Stimulated activated CD8-positive, alpha-beta memory T cell treated with anti-CD3 and anti-CD28 coated beads, Interleukin-15, amount 100 ng/mL, for 4 hours (primary cell): ENCODE measurements at places on chromosomes 13 and 19.

DNA sequence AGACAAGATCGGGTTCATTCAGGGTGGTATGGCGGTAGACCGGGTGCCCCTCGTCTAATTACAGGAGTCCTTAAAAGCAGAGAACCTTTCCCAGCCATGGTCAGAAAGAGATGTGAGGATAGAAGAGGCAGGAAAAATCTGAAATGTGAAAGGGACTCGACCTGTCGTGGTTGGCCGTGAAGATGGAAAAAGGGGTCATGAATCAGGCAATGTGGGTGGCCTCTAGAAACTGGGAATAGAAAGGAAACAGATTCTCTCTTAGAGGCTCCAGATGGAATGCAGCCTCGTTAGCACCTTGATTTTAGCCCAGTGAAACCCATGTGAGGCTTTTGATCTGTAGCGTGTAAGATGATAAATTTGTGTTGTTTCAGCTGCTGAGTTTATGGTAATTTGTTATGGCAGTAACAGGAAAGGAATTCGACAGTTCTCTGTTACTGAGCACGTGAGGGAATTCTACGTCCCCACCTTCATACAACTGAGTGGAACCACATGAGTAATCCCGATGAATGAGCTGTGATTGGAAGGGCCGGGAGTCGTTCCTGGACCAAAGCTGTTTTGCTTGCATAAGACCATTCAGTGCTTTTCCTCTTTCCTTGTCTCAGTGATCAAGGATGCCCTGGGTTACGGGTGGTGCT, 11.0 kb upstream of the CA11 start:
- no peak for DNase-seq

DNA sequence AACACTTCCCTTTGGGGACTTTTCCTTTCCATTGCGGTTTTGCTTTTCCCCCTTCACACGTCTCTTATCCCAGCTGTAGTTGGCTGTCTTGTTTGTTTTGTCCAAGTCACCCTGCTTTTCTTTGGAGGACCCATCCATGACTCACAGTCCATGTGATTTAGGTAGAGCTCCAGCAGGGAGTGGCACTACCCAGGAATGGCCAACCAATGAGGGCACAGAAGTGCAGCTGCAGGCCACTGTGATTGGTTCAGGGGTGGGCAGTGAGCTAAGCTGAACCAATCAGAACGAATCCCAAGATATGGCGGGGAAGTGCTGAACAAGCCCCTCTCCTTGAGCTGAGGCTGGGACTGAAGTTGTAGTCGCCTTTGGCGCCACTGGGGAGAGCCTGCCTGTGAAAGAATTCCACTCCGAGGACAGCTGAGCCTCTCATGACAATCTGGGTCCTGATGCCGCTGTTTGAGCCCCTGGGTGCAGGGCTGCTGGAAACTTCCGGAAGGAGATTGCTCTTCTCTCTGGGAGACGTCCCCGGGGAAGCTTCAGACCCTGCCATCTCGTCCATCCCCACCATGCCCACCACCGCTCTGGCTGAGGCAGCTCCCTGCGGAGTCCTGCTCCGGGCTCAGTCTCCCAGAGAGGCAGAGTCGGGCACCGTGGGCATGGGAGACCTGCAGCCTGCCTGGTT, 62.9 kb upstream of the URI1 start:
- no peak for DNase-seq

- DNase-seq, result no peak
Measured at GRCh38 chr19:39684267-39684666, 20.0 kb upstream of the LGALS14 start.

- DNase-seq, result no peak
Measured at GRCh38 chr13:40679480-40679985, 13.1 kb upstream of the FOXO1 start.

DNA sequence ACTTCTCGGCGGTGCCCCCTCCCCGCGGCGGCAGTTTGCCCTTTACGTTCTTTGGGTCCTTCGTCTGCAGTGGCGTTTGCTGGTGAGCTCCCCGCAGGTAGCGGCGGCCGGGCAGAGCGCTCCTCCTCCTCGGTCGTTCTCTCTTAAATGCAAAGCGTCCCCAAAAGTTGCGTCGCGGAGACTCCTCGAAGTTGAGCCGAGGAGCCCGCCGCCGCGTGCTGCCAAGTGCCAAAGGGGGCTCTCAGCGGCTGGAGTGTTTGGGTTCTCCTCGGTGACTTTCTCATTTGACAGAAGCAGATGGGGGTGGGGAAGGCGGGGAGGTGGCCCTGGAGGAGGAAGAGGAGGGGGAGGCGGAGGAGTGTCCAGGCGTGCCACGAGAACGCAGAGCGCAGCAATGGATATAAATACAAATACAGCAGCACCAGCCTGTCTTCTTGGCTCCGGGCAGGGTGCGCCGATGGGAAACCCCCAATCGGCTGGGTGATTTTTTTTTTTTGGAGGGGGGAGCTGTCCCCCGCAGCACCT, at the start of gene SOX21:
TSS of gene SOX21 (minus strand) at position 259 of the 525 bp plus-strand sequence. CDS start 496 bp downstream, outside the sequence.
- no peak for DNase-seq

- DNase-seq, result no peak
Measured at GRCh38 chr13:104140552-104140951, 1074.3 kb upstream of the SLC10A2 start.

DNA sequence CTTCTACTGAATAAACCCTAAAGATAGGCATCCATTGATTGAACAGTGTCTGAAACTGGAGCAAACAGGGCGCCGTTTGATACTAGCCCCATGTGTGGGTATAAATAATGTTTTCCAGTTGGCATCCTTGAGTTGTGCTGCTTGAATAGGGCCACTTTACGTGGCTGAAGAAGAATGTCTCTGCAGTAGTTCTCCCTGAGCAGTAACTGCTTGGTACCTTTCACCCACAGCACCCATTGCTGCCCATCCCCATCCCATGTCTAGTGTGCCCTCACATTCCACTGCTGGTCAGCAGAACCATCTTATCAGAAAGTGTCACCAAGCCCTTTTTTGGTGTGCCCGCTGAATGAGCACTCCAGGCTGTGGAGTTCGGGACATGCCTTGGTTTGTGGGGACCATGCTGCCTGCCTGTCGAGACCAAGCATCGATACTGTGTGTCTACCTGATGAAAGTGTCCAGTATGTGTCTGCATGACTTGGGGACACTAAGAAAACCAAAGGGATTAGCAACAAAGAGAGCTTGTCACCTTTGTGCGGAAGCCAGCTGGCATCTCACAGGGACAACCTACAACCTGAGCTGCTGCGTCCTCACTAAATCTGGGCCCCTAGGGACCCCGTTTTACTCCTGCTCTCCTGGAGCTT, 162.0 kb downstream of the TM9SF2 start:
- DNase-seq, result no peak

DNA sequence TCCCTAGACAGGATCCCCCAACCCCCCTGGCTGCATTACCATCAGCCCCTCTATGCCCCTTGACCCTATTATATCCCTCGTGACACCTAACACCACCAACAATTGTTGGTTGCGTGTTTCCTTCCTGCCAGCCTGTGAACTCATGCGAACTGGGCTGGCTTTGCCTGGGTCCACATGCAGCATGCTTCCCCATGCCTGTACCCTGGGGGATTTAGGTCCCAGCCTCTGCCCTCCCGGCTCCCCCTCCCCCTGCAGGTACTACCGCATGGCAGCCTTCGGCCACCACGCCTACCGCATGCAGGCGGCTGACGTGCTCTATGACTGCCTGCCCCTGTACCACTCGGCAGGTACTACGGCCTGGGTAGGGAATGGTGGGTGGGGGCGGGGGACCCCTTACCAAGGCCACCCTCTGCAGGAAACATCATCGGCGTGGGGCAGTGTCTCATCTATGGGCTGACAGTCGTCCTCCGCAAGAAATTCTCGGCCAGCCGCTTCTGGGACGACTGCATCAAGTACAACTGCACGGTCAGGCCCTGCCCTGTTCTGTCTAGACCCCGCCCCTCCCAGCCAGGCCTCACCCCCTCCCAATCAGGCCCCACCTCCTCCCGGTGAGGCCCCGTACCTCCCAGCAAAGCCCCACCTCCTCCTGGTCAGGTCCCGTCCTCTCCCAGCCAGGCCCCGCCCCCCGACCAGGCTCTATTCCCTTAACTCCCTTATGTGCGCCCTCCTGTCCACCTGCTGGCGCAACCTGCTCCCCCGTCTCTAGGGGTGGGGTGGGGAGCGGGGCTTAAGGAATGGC, 18.5 kb downstream of the SLC27A1 start:
- DNase-seq, result peak; percentile 65

DNA sequence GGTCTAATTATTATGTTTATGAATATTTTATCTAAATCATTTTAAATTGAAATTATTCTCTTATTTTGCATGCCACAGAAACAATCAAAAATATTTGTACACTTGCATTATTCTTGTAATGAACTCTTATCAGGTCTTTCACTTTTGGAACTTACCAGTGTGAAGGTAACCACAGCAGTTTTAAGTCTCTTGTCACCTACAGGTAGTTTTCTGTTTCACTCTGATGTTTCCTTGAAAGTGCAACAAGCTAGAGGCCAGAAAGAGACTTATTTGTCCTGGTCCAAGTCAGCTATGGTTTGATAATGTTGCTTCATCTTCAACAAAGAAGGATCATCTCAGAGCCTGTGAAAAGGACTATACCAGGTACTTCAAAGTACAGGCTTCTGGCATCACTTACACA, 133.4 kb upstream of the NBEA start:
- DNase-seq, result no peak

DNA sequence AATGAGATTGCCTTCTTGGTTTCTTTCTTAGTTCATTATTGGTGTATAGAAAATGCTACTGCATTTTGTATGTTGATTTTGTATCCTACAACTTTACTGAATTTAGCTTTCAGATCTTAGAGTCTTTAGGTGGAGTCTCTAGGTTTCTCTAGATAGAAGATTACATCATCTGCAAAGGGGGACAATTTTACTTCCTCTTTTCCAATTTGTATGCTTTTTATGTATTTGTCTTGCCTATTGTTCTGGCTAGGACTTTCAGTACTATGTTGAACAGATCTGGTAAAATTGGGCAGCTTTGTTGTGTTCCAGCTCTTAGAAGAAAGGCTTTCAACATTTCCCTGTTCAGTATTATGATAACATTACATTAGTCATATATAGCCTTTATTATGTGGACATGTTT, 101.0 kb upstream of the SPRY2 start:
- DNase-seq, result no peak

GRCh38 chr13:22040810-22041364, 370.0 kb downstream of the FGF9 start:
- DNase-seq, result no peak

- DNase-seq, result no peak
Measured at GRCh38 chr19:4580961-4581665, 21.6 kb upstream of the SEMA6B start.

- no peak for DNase-seq
Measured at GRCh38 chr19:2528675-2529101, 52.8 kb downstream of the GADD45B start.

GRCh38 chr19:33629826-33630375, 8.1 kb downstream of the CHST8 start:
- DNase-seq, result no peak

DNA sequence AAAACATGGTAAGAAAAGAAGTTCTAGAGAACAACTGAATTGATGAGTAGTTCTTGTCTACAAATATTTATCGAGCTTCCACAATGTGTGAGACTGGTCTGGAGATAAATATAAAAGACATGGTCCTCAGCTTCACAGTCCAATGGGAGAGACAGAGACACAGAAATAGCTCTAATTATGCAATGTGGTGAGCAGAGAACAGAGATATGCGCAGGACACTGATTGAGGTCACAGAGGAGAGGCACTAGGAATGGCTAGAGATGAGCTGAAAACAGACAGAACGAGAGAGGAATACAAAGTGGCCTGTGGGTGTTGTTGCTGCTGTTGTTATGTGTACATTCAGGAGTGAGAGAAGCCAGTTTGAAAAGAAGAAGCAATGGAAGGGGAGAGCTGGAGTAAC, 53.2 kb downstream of the GPALPP1 start:
- DNase-seq, result no peak

GRCh38 chr19:58381460-58382212, 806 bp upstream of the ZNF837 start:
- DNase-seq, result no peak

DNA sequence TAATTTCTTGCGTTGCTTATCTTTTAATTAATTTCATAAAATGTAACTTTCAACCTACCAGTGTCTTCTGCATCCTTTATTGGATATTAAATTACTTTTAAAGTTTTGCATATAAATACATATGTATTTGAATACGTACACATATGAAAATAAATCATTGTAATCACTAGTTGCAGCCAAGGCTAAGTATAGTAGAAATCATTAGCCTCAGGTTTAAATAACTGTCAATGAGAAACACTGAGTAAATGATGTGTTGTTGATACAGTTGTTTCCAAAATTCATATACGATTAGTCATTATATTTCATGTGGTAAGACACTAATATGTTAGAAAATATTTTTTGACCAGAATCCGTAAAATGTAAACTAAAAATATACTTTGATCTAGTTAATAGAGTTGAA, 1267.1 kb upstream of the PCDH20 start:
- DNase-seq, result no peak

GRCh38 chr19:5356428-5356827, 15.8 kb upstream of the PTPRS start:
- no peak for DNase-seq

DNA sequence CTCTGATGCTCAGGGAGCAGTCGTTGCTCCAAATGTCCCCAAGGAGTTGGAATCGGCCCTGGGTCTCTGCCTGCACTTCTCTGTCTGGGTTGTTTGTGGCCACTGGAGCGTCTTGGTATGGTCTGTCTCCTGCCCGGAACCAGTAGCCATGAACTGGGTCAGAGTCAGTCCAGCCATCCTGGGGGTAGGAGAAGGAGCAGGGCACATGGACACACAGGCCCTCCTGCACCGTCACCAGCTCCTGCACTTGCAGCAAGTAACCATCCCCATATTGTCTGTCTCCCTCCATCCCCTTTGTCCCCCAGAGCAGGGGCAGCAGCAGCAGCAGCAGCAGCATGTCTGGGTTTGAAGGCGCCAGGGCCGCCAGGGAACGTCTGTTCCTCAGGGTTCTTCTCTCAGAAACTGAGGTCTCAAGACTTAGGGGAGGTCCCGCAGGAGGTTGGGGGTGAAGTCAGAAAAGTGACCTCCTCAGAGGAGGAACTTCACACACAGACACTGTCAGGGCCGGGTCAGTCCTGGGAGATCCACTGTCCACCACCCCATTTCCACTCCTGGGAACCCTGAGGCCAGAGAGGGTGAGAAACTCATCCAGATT, at the start of gene SIGLEC8:
TSS of gene SIGLEC8 (minus strand) at position 404 of the 595 bp plus-strand sequence. CDS start at position 337, 67 bp downstream.
- no peak for DNase-seq

- DNase-seq, result no peak
Measured at GRCh38 chr13:32203736-32204135, 111.4 kb downstream of the ZAR1L start.

DNA sequence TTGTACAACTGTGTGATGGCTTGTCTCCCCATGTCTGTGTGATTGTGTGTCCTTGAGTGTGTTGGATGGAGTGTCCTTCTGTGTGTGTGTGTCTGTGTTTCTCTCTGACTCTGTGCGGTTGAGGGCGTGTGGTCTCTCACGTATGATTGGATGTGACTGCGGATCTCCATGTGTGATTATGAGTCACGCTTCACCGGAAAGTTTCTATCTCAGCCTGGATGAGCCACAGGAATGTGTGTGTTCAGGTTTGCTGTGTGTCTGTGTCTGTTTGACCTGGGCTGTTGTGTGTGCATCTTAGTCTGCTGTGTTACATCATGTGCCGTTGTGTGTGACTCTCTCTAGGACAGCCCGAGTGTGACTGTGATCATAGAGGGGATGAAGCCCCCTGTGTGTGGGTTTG, 15.5 kb upstream of the ZNF835 start:
- DNase-seq, result no peak

- DNase-seq, result no peak
Measured at GRCh38 chr19:18603958-18604819, 2.4 kb downstream of the CRLF1 start.
